Fibroblast of the aortic adventitia (primary cell): ENCODE measurements at places on chromosomes 11 and 22.

DNA sequence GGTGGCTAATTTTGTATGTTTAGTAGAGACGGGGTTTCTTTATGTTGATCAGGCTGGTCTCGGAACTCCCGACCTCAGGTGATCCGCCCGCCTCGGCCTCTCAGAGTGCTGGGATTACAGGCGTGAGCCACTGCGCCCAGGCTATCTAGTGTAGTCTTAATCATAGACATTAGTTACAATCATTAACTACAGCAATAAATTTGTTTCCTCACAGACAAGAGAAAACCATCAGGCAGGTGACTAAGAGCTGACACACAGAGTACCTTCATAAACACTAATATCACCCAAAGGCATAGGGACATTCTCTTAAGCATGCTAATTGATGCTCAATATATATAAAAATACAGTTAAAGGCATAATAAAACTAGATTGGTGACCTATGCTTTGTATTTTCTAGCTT, 19.4 kb downstream of the SDHD start:
- DNase-seq: no peak

DNA sequence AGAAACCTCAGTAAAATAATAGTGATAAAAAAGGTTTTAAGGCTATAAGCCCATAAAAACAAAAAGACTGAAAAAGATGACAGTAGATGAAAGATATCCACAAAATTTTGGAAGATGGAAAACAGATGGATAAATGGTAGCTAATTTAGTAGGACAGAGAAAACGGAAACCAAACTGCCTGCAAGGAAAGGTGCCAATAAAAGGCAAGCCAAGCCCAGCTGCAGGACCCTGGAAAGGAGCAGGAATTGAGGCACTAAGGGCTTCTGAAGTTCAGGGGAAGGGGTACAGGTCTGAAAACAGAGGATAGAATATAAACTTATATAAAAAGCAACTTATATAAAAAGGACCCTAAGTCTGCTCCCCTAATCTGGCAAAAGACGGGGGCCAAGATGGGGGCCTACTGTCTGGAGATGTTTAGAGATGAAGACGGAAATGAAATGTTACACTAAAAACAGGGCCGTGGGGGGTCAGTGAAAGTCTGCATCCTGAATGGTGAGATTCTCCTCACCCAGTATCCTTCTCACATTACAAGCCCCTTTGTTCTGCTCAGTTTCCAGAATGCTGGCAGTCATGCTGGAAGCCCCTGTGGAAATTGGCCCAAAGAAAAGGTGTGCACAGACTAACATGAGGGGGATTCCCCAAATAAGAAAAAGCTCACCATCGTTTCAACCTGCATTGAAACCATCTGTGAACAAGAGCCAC, 269.3 kb upstream of the PITPNB start:
- no peak for DNase-seq

- no peak for DNase-seq
Observed at GRCh38 chr11:112212710-112213109, 13.5 kb upstream of the PTS start.

GRCh38 chr11:118899706-118900360, 16.1 kb downstream of the CXCR5 start:
- DNase-seq: no peak

- DNase-seq: peak; percentile 58
Observed at GRCh38 chr11:102891736-102892135, 17.0 kb upstream of the MMP12 start.

DNA sequence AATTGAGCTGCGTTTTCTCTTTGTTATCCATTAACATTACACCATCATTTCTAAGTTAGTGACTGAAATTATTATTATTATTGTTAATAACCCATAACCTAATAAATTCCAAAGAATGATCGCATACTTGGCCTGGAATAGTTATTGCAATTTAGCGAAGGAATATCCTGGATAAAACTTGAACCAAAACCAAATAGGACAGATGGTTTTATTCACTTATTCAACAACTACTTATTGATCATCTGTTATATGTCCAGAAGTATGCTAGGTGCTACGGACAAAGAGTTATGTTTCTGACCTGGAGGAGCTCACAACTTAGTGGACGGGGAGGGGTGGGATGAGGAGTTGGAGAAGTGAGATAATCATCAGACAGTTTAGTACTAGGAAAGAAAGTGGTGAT, 44.8 kb upstream of the ARHGAP20 start:
- DNase-seq: no peak

GRCh38 chr11:7353100-7353499, 101.4 kb downstream of the SYT9 start:
- DNase-seq: peak; percentile 33

- no peak for DNase-seq
Observed at GRCh38 chr11:131474947-131475346, 104.5 kb downstream of the NTM start.

DNA sequence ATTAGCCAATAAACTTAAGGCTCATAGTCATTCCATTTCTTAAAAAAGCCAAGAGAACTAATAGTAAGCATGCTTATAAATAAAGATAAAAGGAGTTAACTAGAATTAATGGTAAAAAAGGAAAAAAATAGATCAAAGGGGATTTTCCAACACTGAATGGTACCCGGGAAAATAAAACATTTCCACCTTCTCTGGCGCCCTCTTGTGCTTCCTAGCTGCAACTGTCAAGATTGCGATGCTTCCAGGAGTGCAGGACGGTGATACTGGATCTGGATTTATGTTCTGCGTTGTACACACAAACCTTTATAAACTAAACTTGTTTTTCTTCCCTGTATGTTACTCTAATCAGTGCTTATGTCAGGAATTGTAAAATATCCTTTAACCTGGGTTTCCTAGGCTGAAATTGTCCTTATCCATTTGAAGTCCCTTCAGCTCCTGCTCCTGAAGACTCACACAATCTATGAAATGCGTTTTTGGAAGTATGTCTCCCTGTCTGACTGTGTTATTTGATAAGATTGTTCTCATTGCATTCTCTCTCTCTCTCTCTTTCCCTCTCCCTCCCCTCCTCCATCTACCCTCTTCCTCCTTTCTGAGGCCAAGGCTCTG, 9.6 kb upstream of the HTATIP2 start:
- peak; percentile 65 for DNase-seq

GRCh38 chr11:98053851-98054250, 966.9 kb upstream of the CNTN5 start:
- no peak for DNase-seq

DNA sequence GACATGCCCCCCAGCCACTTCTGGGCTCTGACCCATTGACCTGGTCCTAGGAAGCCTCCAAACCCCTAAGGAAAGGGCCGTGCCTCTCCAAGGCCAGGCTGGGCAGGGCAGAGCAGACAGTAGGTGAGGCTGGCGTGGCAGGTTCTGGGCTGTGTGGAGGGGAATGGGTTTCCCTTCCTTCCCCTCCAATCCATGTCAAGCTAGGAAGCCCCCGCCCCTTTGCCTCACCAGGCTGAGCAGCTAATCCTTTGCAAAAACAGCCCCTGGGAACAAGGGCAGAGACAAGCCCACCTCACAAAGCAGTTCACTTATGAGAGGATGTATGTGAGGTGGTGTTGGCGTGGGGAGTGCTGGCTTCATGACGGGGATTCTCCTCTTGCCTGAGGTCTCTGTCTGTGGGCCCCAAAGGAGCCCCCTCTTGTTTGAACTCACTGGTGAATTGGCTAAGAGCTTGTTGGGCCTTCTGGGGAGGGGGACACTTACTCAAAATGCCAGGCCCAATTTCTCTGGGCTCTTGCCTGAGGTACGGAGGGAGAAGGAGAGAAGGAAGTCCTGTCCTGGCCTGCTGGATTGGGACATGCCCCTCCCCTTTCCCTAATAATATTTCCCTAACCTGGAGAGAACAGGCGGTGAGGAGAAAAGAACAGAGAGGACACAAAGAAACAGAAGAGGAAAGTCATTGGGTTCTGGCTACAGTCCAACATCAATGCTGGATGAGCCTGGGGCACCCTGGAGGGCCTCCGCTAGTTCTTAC, 1.6 kb upstream of the TRIM29 start:
- DNase-seq: no peak

GRCh38 chr11:104254347-104254746, 90.4 kb upstream of the PDGFD start:
- DNase-seq: peak; percentile 19

DNA sequence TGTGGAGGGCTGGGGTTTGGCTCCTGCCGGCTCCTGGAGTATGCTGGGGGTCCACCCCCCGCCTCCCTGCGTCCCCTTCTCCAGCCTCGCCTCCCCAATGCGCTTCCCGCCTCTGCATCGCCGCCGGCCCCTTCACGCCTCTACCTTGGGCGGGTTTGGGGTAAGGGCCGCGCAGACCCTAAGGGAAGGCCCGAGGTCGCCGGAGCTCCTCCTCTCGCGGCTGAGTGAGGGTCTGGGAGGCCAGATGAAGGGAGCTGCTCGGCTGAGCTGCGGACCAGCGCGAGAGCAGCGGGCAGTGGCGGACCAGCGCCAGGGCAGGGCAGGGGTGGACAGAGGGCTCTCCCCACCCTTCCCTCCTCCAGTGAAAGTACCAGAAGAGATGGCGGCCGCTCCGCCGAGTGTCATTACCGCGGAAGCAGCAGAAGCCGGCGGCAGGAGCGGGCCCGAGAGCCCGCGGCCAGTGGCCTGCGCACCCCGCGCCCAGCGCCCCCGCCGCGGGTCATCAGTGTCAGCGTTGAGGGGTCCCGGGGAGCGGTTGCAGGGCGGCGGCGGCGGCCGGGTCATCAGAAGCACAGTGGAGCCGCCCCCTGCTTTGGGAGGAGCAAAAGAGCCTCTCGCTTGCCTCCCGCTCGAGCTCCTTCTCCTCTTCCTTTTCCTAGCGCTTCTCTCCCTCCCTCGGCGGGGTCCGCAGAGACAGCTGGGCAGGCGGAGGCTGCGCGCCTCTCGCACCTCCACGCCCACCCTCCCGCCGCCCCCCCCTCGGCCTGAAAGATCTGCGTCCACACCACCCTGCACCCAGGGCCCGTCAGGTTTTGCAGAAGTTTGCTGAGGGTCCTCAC, 255.6 kb upstream of the CADM1 start:
- no peak for DNase-seq

DNA sequence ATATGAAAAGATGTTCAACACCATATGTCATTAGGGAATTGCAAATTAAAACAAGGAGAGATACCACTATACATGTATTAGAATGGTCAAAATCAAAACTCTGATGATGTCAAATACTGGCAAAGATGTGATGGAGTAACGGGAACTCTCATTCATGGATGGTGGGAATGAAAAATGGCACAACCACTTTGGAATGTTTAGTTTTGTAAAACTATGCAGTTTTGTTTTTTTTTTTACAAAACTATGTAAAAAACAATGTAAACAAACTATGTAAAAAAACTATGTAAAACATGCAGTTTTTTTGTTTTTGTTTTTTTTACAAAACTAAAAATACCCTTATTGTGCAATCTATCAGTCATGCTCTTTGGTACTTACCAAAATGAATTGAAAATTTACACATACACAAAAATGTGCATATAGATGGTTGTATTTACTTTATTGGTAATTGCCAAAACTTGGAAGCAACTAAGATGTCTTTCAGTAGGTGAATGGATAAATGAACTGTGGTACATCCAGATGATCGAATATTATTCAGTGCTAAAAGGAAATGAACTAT, 5.0 kb upstream of the USP47 start:
- no peak for DNase-seq

DNA sequence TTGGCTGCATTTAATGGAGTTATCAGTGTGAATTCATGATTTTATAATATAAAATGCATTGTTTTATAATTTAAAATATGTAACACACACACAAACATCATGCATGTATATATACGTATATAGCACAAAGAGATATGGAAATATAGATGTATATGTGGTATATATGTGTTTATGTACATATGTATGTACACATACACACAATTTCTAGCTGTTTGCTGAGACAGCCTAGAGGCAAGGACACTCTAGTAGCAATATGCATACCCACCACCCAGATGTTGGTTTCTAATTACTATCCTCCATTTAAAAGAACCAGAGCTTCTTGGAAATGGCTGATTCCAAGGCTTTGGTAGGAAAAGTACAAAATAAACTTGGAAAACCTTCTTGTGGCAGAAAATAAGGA, 50.4 kb downstream of the RBFOX2 start:
- DNase-seq: no peak

GRCh38 chr22:44051358-44051757, 27.3 kb downstream of the PARVB start:
- DNase-seq: no peak

DNA sequence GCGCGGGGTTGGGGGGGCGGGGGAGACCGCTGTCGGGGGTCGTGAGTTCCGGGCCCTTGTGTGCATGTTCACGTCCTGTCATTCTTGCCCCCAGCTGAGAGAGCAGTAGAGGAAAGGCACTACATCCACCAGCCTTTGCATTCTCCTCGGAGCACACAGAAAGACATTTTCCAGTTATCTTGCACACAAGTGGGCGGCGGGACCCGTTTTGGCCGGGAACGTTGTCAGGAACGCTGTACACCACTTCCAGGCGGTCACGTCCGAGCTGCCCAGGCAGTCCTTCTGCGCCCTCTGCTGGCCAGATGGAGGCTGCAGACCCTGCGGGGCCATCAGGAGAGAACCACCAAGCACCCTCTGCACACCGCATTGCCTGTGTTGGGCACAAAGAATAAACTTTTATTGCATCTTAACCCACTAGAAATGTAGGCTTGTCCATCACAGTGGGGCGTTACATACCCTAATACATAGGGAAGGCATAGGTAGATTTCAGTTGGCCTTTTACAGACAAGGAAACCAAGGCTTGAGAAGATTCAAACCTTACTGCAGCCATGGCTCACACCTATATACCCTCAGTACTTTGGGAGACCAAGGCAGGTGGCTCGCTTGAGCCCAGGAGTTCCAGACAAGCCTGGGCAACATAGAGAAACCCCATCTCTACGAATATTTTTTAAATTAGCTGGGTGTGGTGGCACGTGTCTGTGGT, 2.8 kb upstream of the CDKN1C start:
- DNase-seq: peak; percentile 91

DNA sequence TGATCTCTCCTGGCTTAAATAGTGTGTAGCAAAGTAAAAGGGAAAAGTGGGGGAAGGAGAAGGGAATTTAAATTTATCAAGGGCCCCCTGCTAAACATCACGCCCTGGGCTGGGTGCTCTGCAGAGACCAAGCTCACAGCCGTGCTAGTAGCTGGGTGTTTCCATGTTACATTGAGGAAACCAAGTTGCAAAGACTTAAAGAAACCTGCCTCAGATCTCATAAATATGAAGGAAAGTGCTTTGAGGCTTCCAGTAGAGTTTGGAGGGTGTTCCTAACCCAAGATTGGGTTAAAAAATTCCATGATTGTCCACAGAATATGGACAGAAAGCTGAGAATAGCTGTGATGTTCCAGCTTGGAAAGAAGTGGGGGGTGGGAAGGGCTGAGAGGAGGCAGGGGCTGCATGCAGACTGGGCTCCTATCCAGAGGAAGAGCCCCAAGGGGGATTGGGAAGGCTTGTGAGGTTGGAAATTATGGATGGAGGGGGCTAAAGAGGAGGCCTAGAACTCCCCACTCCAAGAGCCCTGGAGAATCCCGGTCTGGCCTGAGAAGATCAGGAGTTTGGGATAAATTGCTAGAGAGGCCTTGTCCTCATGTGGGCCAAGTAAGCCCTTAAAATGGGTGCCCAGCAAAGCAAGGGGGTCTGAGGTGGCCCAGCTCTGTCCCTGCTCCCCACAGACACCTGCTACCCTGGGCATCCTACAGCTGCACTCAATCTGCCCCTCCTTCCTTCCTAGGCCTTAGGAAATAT, 25.0 kb upstream of the OAF start:
- DNase-seq: no peak

GRCh38 chr11:106619320-106619990, 398.8 kb downstream of the GUCY1A2 start:
- DNase-seq: no peak
